Suppressor macrophage treated with lipopolysaccharide for 1 hour (primary cell): ENCODE measurements at places on chromosomes 3 and 15.

GRCh38 chr15:52115598-52116427, 3.2 kb upstream of the BCL2L10 start:
- DNase-seq = peak; percentile 53

GRCh38 chr15:40843885-40844695, at the start of gene SPINT1:
TSS of gene SPINT1 (plus strand) at chr15:40844048. CDS start at chr15:40844555, 507 bp downstream.
- peak; percentile 58 for DNase-seq

DNA sequence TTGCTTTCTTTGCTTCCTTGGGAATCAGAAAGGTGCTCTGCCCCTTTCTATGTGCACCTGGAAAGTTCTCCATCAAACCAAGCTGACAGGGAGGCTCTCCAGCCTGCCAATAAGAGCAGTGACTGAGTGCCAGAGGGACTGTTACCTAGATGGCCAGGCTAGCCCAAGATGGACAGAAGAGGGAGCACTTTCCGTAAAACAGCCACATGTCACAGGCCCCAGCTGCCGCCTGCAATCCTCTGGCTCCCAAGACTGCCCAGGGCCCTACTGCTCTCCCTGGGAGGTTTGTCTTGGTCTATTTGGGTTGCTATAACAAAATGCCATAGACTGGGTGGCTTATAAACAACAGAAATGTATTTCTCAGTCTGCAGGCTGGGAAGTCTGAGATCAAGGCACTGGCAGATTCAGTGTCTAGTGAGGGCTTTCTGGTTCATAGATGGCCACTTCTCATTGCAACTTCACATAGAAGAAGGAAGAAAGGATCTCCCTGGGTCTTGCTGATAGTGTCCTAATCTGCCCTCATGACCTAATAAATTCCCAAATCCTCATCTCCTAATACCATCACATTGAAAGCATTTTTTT, 72.3 kb downstream of the TAMM41 start:
- DNase-seq = peak; percentile 16

- no peak for DNase-seq
Measured at GRCh38 chr15:75680007-75680789, 32.5 kb downstream of the CSPG4 start.

DNA sequence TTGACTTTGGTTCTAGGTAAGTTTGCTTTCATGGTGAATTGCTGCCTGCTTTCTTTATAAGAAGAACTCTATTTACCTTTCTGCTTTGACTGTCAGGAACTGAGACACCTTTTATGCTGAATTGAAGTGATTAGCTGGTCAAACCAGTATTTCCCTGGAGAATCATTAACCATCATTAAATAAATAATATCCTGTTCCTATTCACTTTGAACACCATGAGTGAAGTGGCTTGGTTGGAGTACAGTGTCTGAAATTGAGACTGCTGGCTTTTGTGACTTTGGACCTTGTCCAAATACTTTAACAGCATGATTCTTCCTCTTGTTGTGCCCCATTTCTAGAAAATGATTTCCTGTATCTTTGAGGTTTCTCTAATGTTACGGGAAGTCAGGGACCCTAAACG, 5.6 kb upstream of the TMEM62 start:
- no peak for DNase-seq

- no peak for DNase-seq
Measured at GRCh38 chr3:50428007-50428633, 68.8 kb upstream of the TMEM115 start.

- peak; percentile 39 for DNase-seq
Measured at GRCh38 chr3:105764378-105765307, 104.2 kb downstream of the CBLB start.

GRCh38 chr3:195587824-195588223, 4.1 kb upstream of the APOD start:
- no peak for DNase-seq

GRCh38 chr3:180657094-180657493, 22.2 kb downstream of the CCDC39 start:
- DNase-seq = no peak

GRCh38 chr3:61563313-61564271, 2.2 kb downstream of the PTPRG start:
- no peak for DNase-seq

DNA sequence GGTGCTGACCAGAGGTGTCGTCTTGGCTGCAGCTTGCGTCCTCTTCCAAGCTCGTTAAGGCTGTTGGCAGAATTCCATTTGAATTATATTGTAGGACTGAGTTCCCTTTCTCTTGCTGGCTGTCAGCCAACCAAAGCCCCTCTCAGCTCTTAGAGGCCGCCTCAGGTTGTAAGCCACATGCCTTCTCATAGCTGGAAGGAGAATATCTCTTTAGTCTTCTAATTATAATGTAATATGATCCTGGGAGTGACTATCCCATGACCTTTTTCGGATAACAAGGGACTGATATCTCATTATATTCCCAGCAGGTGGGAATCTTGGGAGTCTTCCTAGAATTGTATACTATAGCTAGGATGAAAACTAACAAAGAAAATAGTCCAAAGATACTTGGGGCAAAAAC, 4.8 kb downstream of the SCG5 start:
- DNase-seq = no peak

GRCh38 chr3:154250291-154250690, 74.0 kb downstream of the DHX36 start:
- DNase-seq = no peak

- DNase-seq = no peak
Measured at GRCh38 chr3:77933926-77934325, 894.0 kb downstream of the ROBO2 start.

DNA sequence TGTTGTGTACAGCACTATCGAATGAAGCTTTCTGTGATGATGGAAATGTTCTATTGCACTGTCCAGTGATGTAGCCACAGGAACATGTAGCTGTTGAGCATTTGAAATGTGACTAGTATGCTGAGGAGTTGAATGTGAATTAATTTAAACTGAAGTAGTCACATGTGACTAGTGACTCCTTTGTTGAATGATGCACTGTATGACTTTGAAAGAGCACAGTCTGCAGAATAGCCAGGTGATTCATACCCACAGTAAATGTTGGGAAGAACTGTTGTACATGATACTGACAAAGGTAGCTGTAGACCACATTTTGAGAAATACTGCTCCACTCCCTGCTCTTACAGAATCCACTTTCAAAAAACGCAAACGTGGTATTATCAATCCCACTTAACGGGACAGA, 34.0 kb upstream of the ACTL6A start:
- DNase-seq = no peak

GRCh38 chr3:185332026-185332735, 30.8 kb upstream of the MAP3K13 start:
- peak; percentile 89 for DNase-seq

DNA sequence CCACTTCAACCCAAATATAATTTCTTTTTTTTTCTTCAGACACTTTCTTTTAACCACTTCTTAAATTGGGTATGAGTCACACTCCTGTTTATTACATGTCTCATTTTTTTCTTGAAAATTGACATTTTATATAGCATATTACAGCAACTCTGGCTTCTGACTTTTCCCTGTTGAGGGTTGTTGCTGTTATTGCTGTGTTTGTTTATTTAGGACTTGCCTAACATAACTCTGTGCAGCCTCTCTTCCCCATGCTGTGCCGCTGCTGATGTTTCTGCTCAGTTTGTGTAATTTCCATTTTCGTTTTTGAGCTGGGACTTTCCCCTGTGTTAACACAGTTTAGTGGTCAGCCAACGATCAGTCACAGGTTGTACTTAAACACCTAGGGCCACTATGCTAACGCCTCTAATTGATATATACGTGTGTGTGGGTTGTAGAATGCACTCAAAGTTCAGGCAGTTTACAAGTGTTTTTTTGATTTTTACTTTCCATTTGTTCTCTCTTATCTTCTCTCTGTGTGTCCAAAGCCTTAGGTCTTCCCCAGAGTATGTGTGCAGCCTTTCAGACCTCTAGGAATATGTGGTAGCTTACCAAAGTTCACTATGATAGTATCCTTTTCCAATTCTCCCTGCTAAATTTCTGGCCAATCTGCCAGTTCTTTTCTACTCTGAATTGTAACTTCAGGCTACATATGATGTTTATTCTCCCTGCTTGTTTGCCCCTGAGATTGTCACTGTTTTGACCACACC, 337.2 kb downstream of the ZBTB20 start:
- peak; percentile 9 for DNase-seq

DNA sequence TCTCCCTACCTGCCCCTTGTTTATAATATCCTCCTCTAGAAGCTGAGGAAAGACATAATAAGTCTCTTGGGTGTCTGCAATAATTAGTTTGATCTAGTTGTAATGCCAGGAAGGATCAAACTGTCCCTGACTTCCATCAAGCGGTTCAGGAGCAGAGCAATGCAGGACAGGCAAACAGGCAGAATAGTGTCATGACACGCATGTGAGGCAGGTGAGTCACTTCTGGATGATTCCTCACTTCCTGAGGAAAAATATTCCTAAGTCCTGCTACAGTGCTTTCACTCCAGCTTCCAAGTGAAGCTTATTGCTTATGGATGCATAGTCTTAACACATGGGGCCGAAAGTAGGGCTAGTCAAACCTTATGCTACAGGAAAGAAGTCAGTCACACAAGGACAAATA, 85.8 kb downstream of the GREM1 start:
- DNase-seq = no peak

GRCh38 chr3:24596626-24597025, 102.0 kb upstream of the THRB start:
- DNase-seq = no peak

GRCh38 chr3:174208161-174208560, 651.0 kb upstream of the NAALADL2 start:
- DNase-seq = no peak

GRCh38 chr3:13093687-13094086, 20.5 kb upstream of the IQSEC1 start:
- DNase-seq = no peak

GRCh38 chr15:59685737-59686297, 3.3 kb downstream of the BNIP2 start:
- peak; percentile 48 for DNase-seq

DNA sequence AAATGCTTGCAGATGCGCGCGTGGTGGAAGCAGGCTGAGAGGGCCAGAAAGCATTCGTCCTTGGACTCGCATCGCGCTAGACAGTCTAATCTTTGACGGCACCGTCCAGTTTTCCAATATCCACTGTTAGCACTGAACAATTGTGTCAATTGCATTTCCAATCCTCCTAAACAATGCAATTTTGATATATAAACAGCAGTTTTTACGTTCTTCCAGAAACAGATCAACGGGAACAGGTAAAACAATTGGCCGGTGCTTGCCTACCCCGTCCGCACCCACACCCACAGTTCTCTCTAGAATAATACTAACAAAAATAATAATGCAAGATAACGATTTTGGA, 17.2 kb downstream of the CPN2 start:
- DNase-seq = no peak
